ENCODE measurements at places on chromosomes 1 and 21.

- no peak for DNase-seq
Observed at GRCh38 chr1:153563991-153564390, 1.7 kb downstream of the S100A2 start.

GRCh38 chr1:234342774-234343173 lies 30.5 kb upstream of the COA6 start:
- DNase-seq: no peak

DNA sequence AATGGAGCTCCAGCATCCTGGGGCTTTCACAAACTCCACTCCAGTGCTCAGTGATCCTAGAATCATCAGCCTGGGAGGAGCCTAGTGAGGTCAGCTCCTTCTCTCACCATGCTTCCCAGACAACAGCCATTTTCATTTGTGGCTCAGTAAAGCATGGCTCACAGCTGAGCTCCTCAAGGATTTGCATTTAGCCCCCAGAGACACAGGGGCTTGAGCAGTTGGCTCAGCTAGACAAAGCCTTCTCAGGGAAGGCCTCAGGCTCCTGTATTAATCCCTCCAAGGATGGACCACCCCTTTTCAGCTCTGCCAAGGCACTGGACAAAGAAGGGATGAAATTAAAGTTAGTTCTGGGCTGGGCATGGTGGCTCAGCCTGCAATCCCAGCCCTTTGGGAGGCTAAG lies 39.5 kb downstream of the ERI3 start:
- DNase-seq: no peak

- DNase-seq: no peak
Observed at GRCh38 chr1:212656730-212657129, 42.9 kb downstream of the BATF3 start.

- DNase-seq: no peak
Observed at GRCh38 chr1:46596846-46597245, 7.2 kb downstream of the MKNK1 start.

DNA sequence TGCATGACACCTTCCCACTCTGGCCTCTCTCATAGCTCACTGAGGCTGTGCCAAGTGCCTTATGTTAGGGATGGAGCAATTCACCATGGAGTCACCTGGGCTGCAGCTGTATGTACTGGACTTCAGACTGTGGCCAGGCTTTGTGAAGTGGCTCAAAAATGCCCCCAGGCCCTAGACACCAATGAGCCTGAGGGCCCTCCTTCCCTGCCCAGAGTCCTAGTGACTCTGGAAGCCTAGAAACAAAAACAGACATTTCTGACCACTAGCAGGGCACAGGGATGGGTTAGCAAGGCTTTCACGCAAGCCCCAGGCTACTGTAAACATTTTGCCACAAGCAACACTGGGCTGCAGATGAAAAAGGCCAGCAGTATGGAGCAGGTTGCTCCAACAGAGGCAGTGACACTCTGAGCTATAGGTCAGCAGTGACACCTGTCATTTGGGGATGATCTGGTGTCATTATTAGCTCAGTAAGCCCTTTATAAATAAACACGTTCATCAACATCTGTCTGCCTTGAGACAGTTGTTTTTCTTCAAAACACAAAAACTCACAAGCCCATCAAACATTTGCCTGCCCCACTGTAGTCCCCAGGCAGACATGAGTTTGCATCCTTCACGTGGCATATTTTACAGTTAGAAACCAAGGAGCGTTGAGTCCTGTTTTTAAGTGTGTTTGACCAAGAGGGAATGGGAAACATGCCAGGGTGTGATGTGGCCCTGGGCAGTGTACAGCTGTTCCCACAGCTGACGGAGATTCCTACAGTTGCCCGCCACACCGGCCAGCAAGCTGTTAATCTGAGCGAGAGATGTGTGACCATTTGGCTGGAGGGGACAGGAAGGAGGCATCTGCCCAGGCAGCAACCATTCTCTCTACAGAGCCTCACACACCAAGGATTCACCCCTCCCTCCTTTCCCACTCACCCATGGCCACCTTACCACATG lies 66.8 kb downstream of the KCNN3 start:
- no peak for DNase-seq

GRCh38 chr1:44674113-44675000 lies at the start of the genes ARMH1 and TMEM53:
Gene ARMH1 (plus strand): TSS chr1:44674714. CDS start chr1:44689698, 14,984 bp downstream.
Gene TMEM53 (minus strand): TSS chr1:44674481. CDS start chr1:44674391, 90 bp downstream.
- peak; percentile 92 for DNase-seq

GRCh38 chr21:37207441-37208009 lies 59.6 kb downstream of the VPS26C start:
- DNase-seq: no peak

DNA sequence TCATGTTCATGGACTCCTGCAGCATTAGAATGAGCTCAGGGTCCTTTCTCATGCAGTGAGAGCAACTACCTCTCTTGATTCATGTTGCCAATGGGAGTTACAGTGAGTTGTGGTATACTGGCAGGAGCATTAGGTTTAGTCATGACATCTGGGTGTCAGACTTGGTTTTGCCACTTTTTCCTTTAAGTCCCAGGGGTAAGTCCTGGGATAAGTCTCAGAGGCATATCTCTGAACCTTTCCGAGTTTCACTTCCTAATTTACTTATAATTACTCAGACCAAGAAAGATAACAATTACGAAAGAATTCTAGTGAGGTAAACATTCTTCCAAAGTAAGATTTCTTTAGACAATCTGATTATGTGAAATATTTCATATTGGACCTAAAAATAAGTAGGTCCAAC lies 606.0 kb downstream of the SMYD3 start:
- no peak for DNase-seq

GRCh38 chr1:182845379-182845778 lies 6.2 kb downstream of the DHX9 start:
- DNase-seq: no peak

DNA sequence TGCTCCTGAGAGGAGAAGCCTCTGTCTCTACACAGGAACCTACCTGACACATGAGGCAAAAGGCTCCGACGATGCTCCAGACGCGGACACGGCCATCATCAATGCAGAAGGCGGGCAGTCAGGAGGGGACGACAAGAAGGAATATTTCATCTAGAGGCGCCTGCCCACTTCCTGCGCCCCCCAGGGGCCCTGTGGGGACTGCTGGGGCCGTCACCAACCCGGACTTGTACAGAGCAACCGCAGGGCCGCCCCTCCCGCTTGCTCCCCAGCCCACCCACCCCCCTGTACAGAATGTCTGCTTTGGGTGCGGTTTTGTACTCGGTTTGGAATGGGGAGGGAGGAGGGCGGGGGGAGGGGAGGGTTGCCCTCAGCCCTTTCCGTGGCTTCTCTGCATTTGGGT lies 3.9 kb upstream of the ACKR1 start:
- no peak for DNase-seq

GRCh38 chr1:95371666-95372282 lies 137.8 kb downstream of the RWDD3 start:
- DNase-seq: no peak

DNA sequence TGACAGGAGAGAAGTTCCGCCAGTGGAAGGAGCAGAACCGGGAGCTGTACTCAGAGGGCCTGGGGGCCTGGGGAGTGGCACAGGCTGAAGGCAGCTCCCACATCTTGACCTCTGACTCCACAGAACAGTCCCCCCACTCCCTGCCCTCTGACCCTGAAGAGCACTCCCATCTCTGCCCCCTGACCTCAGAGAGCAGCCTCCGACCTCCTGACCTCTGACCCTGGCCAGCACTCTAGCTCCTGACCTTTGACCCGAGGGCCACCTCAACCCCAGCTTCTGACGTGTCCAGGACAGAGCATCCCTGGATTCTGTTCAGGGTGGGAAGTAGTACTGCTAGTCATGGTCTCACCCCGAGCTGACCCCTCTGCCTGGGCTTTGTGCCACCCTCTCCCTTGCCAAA lies 1.1 kb upstream of the CATSPER4 start:
- no peak for DNase-seq

GRCh38 chr1:115465802-115466363 lies 127.8 kb upstream of the NGF start:
- no peak for DNase-seq

GRCh38 chr1:117930173-117930447 lies 571 bp downstream of the WDR3 start:
- no peak for DNase-seq

All from stimulated activated CD8-positive, alpha-beta memory T cell treated with anti-CD3 and anti-CD28 coated beads, Interleukin-7, amount 100 ng/mL, for 24 hours (primary cell).